Urinary bladder (tissue), 4 donors: ENCODE measurements at places on chromosomes 3 and 15.
A peak's percentile ranks its signal among the peaks of the same experiment; 100 is the strongest.

- no peak for DNase-seq
Measured at GRCh38 chr15:63942486-63943365, 103.6 kb downstream of the DAPK2 start.

DNA sequence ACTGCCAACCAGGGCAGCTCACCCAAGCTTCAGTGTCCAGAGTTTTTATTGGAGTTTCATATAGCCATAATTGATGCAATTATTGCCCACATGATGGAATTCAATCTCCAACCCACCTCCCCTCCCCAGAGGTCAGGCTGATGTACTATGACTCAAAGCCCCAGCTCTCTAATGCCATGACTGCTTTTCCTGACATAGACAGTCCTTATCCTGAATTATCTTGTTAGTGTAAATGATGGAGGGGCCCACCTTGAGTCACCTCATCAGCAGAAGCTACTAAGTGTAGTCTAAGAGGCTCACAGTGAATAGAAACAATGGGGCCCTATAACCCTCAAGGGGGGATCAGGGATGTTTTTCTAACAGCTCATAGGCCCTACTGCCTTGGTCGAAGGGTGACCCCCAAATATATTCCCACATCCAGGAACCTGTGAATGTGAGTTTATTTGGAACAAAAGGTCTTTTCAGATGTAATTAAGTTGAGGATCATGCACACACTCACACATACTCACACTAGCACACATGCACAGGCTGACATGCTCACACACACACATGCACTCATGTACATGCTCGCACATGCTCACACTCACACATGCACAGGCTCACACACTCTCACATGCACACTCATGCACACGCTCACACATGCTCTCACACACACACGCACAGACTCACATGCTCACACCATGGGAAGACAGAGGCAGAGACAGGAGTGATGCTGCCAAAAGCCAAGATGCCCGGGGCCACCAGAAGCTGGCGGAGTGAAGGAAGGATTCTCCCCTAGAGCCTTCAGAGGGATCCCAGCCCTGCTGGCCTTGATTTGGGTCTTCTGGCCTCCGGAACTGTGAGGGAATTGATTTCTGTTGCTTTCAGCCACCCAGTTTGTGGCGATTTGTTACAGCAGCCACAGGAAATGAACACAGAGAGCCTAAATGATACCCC lies 131.2 kb upstream of the SMAD3 start:
- no peak for DNase-seq

DNA sequence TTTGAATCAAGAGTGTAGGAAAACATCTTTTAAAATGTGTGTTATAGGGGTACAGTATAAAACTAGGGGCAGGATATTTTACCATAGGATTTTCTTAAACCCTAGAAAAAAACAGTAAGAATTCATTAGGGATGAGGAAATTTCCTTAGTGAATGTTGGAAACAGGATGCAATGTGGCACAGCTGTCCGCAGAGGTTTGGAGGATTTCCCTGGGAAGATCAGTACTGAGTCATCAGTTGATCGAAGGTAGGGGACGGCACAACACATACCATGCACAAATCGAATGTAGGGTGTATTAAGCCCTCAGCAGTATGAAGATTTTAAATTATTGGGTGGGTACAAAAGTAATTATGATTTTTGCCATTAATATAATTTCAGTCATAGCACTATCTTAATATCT lies 49.9 kb downstream of the FNDC3B start:
- DNase-seq, result no peak

- DNase-seq, result no peak
Measured at GRCh38 chr3:23629181-23629894, 176.4 kb upstream of the UBE2E1 start.

GRCh38 chr3:160801386-160802118 lies 45.5 kb downstream of the PPM1L start:
- no peak for DNase-seq

- DNase-seq, result no peak
Measured at GRCh38 chr15:79505956-79506355, 73.8 kb downstream of the MINAR1 start.

DNA sequence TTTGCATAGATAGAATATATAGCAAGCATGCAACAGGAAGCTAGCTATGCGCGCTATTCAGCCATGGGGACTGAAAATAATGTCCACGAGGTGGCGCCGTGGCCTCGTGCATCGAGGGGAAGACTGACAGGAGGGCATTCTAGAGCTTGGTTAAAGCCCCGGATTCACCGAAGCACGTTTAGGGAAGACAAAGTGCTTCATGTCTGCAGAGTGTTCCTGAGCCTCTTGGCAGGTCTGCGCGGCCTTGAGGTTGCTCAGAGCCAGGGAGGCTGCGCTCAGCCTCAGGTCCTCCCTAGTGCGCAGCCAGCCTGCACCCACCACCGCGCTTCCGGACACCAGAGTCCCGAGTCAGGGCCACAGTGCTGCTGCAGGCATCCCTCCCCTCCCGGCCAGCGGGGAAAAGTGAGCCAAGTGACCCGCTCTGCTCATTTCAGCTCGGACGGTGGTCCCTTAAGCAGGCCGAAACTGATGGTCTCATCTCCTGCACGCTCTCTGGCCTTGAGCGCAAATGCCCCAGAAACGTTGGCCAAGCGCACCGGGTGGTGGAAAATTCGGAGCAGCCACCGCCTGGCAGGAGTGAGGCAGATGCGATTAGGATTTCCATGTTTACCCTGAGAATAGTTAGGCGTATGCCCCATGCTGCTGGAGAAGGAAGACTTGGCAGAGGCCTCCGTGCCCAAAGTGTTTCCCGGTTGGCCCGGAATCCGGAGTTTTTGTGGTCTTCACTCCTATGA lies 24.8 kb downstream of the GABRA5 start:
- DNase-seq, result peak; percentile 50

DNA sequence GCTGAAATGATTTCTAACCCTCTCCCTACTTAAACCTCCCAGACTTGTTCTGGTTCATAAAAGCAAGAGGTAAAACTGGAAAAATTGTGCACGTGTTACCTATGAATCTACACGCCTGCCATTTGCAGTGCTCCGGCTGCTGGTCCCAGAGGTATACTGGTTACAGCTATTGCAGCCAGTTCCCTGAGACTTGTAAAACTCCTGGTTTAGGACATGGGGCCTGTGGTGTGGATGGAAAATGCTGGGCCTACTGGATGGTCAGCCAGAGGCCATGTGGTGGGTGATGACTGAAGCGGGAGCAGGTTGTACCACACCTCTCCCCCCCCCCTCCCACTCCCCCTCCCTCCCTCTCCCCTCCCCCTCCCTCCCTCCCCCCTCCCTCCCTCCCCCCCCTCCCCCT lies 45.0 kb downstream of the SENP2 start:
- DNase-seq, result no peak

DNA sequence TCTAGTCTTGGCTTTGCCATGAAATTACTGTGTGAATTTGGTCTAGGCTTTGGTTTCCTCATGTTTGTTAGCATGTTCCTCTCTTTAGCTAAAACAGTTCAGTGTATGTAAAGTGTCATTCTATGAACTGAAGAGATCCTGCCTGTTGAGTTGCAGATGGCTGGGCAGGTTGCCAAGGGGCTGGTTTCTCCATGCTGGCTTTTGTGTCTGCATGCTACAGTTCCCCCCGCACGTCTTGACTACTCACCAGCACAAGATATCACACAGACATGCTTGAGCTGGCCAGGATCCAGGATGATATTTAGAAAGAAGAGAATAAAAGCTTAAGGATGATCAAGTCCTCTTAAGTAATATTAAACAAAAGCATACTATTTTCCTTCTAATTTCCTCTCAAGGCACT lies 90.2 kb downstream of the CERS3 start:
- DNase-seq, result peak; percentile 85

- DNase-seq, result no peak
Measured at GRCh38 chr3:197331131-197331530, 32.7 kb upstream of the DLG1 start.

- no peak for DNase-seq
Measured at GRCh38 chr15:28075573-28075972, 23.5 kb downstream of the OCA2 start.

- DNase-seq, result no peak
Measured at GRCh38 chr3:36476286-36476942, 96.1 kb downstream of the STAC start.

DNA sequence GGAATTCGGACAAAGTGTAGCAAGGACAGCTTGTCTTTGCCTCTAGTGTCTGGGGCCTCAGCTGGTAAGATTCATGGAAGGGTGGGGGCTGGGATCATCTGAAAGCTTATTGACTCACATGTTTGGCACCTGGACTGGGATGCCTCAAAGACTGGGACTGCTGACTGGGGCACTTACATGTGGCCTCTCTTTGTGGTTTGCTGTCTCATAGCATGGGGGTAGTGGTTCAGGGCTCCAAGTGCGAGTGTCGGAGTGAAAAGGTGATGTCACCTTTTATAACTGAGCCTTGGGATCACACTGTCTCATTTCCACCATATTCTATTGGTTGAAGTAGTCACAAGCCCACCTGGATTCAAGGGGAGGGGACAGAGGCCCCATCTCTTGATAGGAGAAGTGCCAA lies 6.8 kb downstream of the MFSD1 start:
- DNase-seq, result no peak

GRCh38 chr3:128486681-128487537 lies 6.1 kb downstream of the GATA2 start:
- DNase-seq, result no peak

DNA sequence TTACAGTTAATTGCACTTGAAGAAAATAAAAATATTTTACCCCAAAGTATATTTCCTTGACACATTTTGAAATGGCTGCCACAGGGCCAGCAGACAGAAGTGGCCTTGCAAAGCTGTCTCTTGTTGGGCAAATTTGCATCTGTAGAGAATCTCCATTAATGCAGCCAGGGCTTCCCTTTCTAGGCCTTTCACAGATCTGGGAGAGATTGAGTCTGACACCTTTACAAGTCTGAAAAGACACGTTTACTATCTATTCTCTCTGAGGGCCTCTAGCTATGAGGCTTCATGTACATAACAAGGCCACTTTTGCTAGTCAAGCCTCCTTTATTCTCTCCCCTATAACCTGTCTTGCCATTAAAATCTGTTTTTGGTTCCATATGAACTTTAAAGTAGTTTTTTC lies 135.9 kb downstream of the ANO10 start:
- no peak for DNase-seq

- DNase-seq, result no peak
Measured at GRCh38 chr15:101338502-101339057, 43.5 kb upstream of the SNRPA1 start.

GRCh38 chr3:41700155-41700554 lies 261.7 kb downstream of the ULK4 start:
- DNase-seq, result no peak

- no peak for DNase-seq
Measured at GRCh38 chr3:58234516-58234931, 3.1 kb upstream of the ABHD6 start.
